ENCODE measurements at places on chromosomes 1 and 21.
A peak's percentile ranks its signal among the peaks of the same experiment; 100 is the strongest.

GRCh38 chr1:208460823-208461222 lies 216.6 kb upstream of the PLXNA2 start:
- no peak for DNase-seq

DNA sequence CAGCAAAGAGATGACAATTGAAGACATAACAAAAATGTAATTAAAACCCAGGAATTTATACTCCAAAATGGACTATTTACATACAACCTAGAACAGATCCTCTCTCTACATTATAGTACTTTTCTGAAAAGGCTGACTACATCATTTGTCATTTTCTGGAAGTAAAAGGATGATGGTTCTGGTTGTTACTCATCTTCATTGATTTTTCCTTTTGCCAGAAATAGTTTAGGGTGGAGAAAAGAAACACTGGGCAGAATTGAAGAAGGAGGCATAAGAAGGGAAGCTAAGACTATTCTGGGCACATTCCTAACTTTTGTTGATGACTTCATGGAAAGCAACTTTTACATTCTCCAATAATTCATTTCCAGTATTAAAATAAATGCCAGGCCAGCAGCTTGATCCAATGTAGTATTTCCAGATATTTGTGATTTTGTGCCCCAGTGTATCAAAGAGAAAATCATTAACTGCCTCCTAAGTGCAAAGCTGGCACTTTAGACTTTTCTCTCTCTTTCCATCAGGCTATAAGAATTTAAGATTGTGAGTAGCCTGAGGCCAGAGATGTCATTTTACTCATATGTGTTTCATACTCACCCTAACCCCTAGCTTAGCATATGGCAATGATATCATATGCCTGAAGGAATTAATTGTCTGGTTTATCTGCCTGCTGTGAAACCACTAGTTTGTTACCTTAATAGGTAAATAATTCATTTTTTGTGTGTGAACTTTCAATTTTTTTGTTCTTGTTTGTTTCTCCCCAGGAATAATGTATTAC lies 369.5 kb upstream of the LYPLAL1 start:
- DNase-seq: no peak

DNA sequence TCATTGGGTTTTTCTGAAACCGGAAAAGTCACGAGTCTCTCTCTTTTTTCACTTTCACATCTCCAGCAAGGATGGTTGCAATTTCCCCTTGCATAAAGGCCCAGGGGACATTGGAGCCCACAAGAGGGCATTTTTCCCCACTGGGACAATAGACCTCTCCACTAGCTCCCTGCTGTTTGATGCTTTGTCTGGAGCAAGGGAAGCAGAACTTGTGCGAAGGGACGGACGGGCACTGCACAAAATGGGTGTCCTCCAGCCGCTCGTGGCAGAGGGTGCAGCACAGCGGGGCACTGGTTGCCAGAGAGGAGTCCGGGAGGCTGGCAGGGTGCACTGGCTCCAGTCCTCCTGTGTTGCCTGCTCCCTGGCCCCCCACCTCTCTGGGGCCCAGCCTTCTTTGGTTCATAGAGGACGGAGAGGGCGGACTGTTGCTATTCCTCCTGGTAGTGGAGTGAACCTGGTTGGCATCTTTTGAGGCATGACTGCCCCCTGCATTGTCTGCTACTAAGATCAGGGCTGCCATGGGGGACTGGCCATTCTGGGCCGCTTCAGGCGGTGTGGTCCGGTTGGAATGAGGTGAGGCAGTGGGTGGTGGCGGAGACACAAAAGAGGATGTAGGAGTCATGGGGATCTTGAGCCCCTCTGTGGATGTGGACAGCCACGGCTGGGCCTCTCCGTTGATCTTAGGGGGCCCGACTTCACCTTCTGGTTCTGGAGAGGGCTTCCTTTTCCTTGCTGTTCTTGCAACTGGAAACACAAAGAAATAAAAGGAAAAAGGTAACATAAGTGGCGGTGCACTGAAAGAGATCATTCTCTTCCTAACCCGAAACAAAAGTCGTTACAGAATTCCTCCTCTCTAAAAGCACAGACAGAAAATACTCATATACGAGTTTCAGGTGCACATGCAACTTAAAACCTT lies 2.6 kb downstream of the IRF2BP2 start:
- DNase-seq: peak; percentile 12

DNA sequence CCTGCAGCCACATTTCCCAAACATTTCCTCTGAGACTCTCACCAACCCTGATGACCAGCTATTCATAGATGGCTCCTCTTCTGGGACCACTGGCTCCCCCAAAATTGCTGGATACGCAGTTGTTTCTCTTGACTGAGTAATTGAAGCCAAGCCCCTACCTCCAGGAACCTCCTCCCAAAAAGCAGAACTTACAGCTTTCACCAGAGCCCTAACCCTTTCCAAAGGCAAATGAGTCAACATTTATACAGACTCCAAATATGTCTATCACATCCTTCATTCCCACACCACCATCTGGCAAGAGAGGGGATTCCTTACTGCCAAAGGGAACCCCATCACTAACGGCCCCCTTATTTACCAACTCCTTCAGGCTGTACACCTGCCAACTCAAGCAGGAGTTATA lies 20.3 kb upstream of the CA6 start:
- DNase-seq: no peak

DNA sequence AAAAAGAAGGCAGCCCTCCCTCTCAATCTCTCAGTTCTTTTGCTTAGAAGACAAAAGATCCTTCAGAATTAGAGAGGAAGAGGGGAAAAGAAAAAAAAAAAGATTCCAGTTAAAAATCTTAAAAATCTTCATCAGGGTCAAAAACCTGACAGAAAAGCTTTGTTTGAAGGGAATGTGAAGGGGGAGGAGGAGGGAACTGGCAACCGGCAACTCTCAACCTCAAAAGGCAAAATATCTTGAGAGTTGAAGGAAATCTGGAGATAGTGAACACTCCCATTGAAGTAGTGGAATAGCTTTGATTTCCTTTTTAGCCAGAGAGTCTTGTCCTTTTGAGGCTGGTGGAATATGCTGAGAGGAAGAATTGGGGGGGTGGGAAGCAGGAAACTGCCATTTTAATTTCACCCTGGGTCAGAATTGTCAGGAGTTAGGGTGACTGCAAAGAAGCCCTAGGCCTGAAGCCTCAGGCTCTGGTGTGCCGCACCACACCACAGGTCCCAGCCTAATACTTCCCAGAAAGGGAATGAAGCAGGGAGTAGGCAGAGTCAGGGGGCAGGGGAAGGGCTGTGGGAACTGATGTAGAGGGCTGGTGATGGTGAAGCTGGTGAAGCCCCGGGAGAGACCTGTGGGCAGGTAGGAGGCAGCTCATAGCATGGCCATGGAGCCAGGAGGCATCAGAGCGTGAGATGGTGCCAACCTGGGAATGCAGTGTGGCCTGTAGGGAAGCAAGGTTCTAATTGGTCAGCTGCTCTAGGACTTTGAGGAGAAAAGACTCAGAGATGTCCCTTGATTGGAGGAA lies 24.6 kb downstream of the KIRREL1 start:
- no peak for DNase-seq

- no peak for DNase-seq
These were observed 105.0 kb upstream of the SPAG17 start for GRCh38 chr1:118290046-118290445.

DNA sequence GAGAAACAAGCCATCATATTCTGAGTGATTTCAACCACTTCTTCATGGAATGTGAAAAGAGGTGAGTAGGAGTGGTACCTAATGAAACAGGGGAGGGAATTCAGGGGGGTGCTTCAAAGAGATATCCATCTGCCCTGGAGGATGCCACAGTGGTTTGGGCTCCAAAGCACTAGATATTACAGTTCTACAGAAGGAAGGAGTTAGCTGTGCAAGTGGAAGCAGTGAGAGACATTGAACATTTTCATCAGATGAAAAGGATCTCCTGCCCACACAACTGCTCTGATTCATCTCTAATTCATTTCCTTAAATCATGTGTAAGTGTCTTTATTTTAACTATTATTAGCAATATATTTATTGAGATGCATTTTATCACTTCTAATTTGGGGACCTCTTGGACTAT lies 2.8 kb upstream of the RGS5 start:
- DNase-seq: no peak

GRCh38 chr1:92995441-92996430 lies 34.5 kb upstream of the DIPK1A start:
- no peak for DNase-seq

DNA sequence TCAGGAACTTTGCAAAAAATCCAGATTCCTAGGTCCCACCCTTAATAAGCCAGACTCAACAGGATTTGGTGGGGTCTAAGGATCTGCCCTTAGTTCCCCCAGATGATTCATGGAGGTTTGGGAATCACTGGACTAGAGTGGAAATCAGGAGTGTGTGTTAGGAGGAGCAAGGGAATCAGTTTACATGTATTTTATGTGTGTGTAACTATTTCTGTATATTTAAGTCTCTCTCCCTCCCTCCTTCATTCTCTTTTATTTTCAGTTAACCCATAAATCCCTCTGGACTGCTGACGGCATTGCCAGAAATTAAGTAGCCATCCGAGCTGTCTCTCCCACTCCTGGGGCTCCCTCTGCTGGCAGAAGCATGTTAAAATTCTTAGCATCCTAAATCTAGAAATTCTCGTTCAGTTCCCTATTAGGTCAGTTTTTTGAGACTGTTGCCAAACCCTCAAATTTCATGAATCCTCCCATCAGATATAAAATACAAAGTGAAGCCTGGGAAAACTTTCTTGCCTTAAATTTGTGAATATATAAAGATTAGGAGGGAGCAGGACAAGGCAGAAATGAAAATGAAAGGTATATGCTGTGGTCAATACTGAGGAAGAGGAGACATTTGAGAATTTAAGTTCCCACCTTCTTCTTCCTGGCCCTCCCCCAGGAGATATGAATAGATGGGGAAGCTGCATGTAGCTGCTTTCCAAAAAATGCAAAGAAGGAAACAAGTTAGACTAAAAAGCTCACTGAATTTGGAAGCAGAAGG lies 11.7 kb upstream of the HSD11B1 start:
- DNase-seq: peak; percentile 79

GRCh38 chr1:6052543-6053205 lies 7.0 kb downstream of the KCNAB2 start:
- DNase-seq: peak; percentile 45

GRCh38 chr1:205493241-205494085 lies 11.0 kb upstream of the CDK18 start:
- DNase-seq: no peak

DNA sequence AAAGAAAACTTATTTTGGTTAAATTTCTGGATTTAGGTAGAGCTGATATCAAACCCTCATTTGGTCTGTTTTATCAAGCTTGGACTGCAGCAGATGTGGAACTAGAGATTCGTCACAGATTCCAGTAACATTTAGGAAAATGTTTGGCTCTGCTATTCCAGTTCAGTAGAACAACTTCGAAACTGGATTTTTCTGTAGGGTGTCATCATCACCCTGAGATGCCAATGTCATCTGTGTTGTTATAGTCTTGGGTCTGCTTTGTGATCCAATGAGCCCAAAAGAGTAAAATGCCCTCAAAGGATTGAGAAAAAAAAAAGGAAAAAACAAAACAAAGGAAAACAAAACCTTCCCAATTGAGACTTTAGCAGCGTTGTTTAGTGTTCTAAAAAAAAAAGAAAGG lies 55.4 kb downstream of the LAMC2 start:
- no peak for DNase-seq

DNA sequence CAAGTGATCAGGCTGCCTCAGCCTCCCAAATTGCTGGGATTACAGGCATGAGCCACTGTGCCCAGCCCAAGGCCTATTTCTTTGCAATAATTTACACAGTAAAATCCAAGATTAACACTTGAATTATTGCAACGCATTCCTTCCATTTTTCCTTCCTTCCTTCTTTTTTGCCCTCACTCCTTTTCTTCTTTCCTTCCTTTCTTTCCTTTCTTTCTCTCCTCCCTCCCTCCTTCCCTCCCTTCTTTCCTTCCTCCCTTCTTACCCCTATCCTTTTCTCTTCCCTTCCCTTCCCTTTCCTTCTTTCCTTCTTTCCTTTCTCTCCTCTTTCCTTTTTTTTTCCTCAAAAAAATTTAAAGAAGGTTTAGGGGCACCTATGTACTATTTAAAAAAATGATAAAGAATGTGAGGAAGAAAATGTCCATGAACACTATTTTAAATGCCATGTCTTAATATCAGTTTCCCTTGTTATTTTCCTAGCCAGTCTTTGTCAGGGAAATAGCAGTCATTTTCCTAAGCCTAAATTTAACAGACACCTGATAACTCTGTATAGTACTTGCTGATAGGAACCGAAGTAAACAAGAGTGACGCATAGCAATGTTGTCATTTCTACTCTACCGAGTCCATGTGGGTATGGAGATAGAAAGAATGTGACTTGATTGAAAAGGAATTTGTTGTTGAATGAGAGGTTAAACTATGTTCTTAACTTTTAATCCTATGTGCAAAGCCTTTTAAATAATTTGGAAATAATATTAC lies 79.8 kb upstream of the HMCN1 start:
- DNase-seq: no peak

GRCh38 chr21:45264146-45264911 lies 23.4 kb downstream of the POFUT2 start:
- no peak for DNase-seq

GRCh38 chr1:97247196-97247595 lies 525.6 kb downstream of the PTBP2 start:
- DNase-seq: no peak

GRCh38 chr1:236734141-236734765 lies 48.0 kb downstream of the ACTN2 start:
- no peak for DNase-seq

GRCh38 chr1:27372808-27373690 lies 1.6 kb downstream of the FCN3 start:
- DNase-seq: no peak

- no peak for DNase-seq
These were observed 297.4 kb downstream of the ST6GALNAC3 start for GRCh38 chr1:76371941-76372340.

GRCh38 chr21:37452227-37452626 lies 85.7 kb downstream of the DYRK1A start:
- DNase-seq: no peak

DNA sequence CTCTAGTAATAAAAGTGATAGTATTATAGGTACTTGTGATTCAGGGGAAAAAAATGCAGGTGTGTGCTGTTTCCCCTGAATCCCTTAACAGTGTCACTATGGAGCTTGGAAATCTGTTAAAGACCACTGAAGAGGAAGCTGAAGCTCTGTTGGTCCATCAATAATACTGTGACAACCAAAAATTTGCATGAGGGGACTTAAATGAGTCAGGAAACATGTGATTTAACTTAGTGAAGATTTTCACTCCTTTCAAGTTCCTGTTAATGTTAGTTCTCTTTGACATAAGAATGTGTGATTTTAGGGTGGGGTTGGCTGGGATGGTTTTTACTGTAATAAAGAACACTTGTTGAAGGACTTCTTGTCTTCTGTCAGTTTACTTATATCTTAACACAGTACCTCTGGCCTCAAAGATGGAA lies 32.0 kb downstream of the VANGL2 start:
- DNase-seq: no peak

- DNase-seq: no peak
These were observed 22.9 kb upstream of the LAMC1 start for GRCh38 chr1:183000167-183000962.

DNA sequence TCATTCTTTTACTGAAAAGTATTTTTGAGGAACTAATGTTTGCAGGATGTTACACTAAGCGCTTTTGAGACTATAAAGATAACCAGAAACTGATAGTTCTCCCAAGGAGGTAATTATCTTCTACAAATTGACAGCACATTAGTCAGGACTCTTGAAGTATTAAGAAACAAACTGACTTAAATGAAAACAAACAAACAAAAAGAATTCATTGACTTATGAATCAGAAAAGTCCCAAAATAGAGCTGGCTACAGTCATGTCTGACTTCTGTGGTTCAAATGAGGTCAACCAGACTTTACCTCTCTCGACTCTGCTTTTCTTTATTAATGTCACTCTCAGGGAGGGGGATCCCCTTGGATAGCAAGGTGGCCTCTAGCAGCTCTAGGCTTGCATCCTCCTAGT lies 296.8 kb downstream of the TPR start:
- no peak for DNase-seq
